Epithelial cell of proximal tubule (primary cell): ENCODE measurements at places on chromosomes 1 and 21. TPM values are rescaled to one million over a fixed set of nuclear protein-coding genes. Genes with fewer than 3 reads are reported as not detected.

MFAP2 gene
- total RNA-seq: 42.2 and 53.2 TPM in 2 replicates

CFH gene
- 1.4 and 9.2 TPM in 2 replicates for total RNA-seq

SLC16A4 gene
- total RNA-seq: 9.2 and 12.4 TPM in 2 replicates

LCE1E gene
- not detected in 2 replicates for total RNA-seq

ARHGEF16 gene
- total RNA-seq: 27.1 and 36.6 TPM in 2 replicates

OPTC gene
- total RNA-seq: not detected in 2 replicates

ELAPOR1 gene
- 0.29 TPM in 1 of 2 replicates, not detected in the other for total RNA-seq
